Immature natural killer cell (primary cell): ENCODE measurements at places on chromosomes 1 and 21.

DNA sequence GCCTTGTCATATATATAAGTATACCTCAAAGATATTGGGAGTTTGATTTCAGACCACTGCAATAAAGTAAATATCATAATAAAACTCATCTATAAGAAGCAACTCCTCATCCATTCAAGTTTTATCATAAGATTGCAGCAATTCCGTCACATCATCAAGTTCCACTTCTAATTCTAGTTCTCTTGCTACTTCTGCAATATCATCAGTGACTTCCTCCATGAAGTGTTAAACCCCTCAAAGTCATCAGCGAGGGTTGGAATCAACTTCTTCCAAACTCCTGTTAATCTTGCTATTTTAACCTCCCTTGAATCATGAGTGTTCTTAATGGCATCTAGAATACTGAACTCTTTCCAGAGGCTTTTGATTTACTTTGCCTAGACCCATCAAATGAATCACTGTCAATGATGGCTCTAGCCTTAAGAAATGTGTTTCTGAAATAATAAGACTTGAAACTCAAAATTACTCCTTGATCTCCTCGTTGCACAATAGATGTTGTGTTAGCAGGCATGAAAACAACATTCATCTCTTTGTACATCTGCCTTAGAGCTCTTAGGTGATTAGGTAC lies 88.3 kb downstream of the RPE65 start:
- DNase-seq: no peak

GRCh38 chr1:2639203-2639602 lies 6.4 kb upstream of the MMEL1 start:
- DNase-seq: no peak

DNA sequence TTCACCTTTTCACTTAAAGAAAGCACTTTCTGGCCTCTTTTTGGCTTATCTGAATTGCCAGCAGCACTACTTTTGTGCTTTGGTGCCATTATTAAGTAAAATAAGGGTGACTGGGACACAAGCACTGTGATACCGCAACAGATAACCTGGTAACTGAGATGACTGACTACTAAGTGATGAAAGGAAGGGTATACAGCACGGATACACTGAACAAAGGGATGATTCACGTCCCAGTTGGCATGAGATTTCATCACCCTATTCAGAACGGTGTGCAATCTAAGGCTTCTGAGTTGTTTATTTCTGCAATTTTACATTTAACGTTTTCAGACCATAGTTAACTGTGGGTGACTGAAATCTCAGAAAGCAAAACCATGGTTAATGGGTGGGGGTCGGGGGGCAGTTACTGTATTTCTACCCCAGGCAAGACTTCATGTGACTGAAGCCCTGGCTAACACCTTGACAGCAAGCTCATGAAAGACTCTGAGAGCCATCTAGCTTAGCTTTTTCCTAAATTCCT lies 102.8 kb downstream of the CLIC6 start:
- DNase-seq: no peak

DNA sequence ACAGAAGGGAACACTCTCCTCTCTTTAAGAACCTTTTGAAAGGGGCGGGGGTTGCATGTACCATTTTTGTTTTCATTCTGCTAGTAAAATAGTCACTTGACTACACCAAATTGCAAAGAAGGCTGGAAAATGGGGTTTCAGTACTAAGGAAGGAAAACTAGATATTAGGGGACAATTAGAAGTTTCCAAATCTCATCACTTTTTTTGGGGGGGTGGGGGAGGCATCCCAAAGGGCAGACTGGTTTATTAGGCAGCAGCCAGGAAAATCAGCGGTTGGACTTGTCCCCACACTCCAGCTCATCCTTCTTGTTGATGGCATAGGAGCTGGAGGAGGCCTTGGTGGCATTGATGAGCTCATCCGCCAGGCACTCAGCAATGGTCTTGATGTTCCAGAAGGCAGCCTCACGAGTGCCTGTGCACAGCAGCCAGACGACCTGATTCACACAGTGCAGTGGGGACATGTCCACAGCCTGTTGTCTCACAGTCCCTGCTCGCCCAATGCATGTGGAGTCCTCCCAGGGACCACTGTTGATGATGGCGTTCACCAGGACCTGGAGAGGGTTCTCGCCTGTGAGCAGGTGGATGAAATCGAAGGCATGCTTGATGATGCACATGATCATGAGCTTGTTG lies 1.7 kb upstream of the TMEM50B start:
- DNase-seq: no peak

DNA sequence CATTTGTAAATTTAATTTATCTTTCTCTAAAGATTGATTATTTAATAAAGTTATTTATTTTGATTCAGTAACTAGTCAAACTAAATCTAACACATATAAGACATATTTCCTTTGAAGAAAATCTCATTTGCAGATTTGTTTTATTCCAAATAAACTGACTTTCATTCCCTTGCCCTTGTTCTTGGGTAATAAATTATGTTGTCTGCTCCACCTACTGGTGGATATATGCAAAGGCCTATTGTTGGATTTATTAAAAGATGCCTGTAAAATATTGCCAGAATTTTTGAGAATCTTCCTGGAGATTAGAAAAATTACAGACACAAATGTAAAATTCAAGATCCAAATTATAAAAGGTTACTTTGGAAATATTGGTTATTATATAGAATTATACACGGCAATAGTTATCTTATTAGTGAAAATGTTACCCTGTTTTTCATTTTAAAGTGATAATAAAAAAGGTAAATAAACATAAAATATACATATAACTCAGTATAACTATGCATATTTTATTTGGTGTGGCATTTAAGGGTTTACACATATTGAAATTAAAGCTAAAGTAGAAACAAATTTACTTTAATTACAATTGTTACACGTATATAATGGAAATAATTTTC lies 116.1 kb downstream of the SPATA17 start:
- no peak for DNase-seq

DNA sequence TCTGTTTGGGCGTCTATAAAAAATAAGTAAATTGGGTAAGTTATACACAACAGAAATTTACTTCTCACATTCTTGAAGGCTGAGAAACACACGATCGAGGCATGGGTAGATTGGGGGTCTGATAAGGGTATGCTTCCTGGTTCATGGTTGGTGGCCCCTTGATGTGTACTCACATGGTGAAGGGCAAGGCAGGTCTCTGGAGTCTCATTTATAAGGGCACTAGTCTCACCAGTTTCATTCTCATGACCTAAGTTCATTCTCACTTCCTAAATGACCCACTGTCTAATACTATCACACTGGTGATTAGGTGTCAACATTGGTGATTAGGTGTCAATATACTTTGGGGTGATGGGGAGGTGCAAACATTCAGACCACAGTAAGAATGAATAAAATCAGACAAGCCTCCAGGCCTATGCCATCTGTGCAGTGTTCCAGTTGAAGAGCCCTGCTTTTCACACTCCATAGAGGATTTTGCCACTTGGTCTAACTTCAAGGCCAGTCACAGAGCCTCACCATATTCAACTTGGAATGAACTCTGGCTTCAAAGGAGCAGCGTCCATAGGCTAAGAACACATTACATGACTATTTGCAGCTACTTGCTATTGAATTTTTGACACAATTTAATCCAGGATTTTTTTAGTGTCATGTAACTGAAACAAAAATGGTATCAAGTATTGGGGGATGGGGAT lies 2.5 kb upstream of the GBP4 start:
- DNase-seq: peak; percentile 11

GRCh38 chr1:6770751-6771440 lies 14.4 kb upstream of the CAMTA1 start:
- no peak for DNase-seq

- no peak for DNase-seq
These were observed 40.0 kb upstream of the CTPS1 start for GRCh38 chr1:40939320-40940059.

- no peak for DNase-seq
These were observed 275.2 kb downstream of the COL11A1 start for GRCh38 chr1:102833151-102833550.
